ENCODE measurements at places on chromosomes 2 and 18.
A peak's percentile ranks its signal among the peaks of the same experiment; 100 is the strongest.

- DNase-seq: no peak
These were observed 27.2 kb upstream of the FRZB start for GRCh38 chr2:182893666-182894065.

DNA sequence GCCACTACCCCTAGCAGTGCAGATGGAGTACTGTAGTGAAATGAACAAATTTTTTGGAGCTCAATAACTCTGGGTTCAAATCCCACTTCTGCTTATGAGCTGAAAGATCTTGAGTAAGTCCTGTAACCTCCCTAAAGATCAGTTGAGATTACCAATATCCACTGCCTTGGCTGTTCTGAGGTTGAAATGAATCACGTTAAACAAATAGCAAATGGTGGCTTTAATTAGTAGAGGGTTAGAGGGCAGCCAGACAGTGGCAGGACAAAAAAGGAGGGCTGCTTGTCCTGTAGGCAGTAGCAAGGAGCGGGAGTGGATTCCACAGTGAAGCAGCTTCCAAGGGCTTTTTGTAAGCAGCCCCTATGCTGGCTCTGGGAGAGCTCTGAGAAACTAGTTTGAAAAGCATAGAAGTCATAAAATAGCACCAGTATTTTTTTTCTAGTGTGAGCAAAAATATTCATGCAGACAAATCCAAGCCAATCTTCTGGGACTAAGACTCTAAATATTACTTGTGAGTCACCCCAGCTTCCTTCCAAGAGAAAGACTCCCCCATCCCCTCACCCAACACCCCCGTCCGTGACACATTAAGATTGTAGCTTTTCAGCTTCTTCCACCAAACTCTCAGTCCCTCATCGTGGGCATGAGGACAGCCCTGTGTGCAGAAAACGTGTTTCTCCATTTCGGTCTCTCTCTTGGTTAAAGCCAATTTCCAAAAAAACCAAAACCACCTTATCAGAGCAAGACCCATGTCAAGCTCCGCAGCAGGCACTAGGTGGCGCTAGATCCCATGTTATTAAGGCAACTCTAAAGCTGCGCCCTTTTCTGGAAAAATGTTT is 123.5 kb upstream of the LGALSL start:
- peak; percentile 64 for DNase-seq

GRCh38 chr2:206442833-206443734 is at the start of gene ADAM23:
ADAM23 (plus strand) TSS chr2:206443532; CDS start chr2:206443867, 335 bp downstream.
- DNase-seq: peak; percentile 90

DNA sequence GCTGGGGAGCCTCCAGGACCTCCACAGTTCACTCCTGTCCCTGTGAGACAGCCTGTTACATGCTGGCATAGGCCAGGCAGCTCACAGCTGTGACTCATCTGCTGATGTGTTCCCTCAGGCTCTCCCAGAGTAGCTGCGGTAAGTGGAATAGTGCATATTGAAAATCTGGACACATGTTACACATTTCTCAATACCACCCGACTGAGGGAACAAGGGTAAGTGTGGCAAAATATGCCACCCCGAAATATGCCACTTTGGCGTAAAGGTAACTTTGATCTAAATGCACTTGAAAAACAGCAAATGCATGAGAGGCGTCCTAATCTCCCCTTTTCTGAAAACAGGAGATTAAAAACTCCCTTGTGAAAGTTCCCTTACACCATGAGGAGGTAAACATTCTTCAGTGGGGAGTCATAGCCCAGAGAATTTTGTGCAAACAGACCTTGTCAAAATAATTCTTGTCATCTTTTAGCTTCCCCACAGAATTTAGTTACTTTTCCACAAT is 557.9 kb downstream of the CCDC85A start:
- DNase-seq: no peak

GRCh38 chr2:110657724-110658305 is 20.0 kb downstream of the BUB1 start:
- DNase-seq: no peak

DNA sequence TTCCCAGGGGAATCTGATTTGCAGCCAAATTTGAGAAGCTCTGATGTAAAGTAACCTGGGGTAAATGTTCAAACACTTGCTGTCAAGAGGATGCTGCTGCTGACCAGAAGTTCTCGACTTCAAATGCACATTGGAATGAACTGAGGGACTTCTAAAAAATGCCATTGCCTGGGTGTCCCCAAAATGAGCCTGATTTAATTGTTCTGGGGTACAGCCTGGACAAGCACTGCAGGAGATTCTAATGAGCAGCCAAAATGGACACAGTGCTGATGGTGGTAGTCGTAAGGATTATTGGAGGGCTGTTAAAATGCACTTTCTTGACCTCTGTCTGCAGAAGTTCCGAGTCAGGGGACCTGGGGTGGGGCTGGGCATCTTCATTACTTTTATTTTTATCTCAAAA is 49.5 kb downstream of the LIPG start:
- DNase-seq: no peak

DNA sequence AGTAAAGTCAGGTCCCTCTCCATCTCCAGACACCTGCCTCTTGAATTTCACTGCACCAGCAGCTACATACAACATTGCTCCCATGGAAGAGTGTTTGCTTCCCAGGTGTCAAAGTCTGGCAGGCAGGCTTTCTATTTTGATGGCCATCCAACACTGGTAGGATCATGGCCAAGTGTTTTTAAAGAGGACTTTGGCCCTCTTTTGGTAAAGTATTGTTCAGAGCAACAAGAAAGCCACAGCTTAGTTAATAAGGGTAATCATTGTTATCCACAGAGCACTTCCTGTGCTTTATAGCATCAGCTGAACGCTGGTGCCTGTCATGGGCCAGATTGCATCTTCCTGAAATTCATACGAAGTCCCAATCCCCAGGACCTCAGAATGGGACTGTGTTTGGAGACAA is 133.2 kb downstream of the NCK2 start:
- DNase-seq: no peak

DNA sequence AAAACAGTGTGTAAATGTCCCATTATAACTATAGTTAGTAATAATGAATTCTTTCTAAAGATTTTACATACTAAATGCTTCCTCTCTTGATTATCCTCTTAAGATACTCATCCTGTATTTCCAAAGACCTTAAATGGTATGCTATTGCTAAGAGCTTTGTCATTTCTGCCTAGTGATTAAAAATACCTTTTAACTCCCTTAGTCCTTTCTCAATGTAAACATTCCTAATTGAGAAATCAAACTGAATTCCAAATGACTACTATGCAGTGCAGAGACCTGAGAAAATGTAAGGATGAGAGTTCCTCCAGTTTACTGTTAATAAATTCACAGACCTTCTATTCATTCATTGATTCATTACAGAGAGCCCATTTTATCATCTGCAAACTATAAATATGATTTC is 86.9 kb downstream of the SOS1 start:
- no peak for DNase-seq

GRCh38 chr2:219475278-219475677 is 23.4 kb upstream of the GMPPA start:
- DNase-seq: no peak

DNA sequence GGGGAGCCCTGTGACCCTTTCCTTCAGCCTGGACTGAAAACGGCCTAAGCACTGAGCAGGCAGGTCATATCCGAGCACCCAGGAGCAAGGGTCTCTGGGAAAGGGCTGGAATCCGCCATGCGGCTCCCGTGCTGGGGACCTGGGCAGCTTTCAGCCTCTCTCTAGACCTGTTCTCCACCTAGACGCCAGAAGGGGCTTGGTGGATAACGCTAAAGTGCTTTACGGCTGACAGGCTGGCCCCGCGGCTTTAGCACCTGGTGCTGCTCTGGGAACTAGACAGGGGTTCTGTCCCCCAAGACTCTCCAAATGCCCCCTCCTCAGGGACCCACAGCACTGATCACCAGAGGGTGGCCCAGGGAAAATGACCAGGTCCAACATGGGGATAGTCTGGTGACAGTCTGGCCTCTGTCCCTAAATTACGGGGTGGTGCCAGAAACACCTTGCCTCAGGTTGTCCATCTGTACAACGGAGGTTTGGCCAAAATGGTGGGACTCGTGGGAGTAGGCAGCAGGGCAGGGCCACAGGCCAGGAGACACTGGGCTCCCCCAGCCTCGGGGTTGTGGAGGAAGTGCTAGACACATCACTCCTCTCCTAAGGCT is 13.0 kb downstream of the SDC1 start:
- DNase-seq: no peak

- DNase-seq: no peak
These were observed 20.2 kb upstream of the MRO start for GRCh38 chr18:50839996-50840395.

DNA sequence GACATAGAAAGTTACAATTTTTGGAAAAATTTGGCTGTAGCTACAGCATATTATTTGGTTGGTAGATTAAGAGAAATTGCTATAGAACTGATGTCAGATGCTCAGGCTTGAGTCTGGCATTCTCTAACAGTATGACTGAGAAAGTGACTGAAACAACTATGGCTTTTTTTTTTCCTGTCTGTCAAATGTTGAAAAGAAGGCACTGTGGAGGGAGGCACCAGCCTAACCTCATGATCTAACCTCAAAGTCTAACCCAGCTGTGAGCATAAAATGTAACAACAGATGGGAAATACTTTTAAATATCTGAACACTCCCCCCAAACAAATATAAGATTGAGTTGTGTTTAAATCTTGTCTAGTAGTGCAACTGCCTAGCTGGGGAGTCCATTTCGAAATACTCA is 629.1 kb downstream of the LRP1B start:
- DNase-seq: no peak

Measured in HEK293T (cell line).